A549 treated with dexamethasone at 1 μM for 4 hours (cell line): ENCODE measurements at places on chromosomes 4 and X. TPM values are rescaled to one million over a fixed set of nuclear protein-coding genes. Genes with fewer than 3 reads are reported as not detected.

MTNR1A gene
- 0.38 to 0.88 TPM (median 0.58 TPM) in 5 replicates for total RNA-seq

KCNIP4 gene
- total RNA-seq, result not detected in 5 replicates

UGT2A2 gene
- not detected in 5 replicates for total RNA-seq

DSPP gene
- total RNA-seq, result not detected in 5 replicates

FAT4 gene
- total RNA-seq, result 1.4 to 2.8 TPM (median 1.9 TPM) in 5 replicates

TLR8 gene
- total RNA-seq, result not detected in 5 replicates

AKAP4 gene
- total RNA-seq, result not detected in 5 replicates

SPIN2A gene
- total RNA-seq, result 0.09 to 0.16 TPM (median 0.11 TPM) in 4 of 5 replicates, not detected in the other

HELT gene
- 0.16 TPM in 1 of 5 replicates, not detected in the others for total RNA-seq

ODAPH gene
- 0.14 TPM in 1 of 5 replicates, not detected in the others for total RNA-seq

IQCM gene
- not detected in 5 replicates for total RNA-seq

GAR1 gene
- total RNA-seq, result 36.8 to 41.8 TPM (median 38.9 TPM) in 5 replicates

SYNPO2 gene
- 0.72 to 1.3 TPM (median 1.0 TPM) in 5 replicates for total RNA-seq

PAGE5 gene
- not detected in 5 replicates for total RNA-seq

EXOC1L gene
- not detected in 5 replicates for total RNA-seq

MFSD8 gene
- total RNA-seq, result 12.7 to 15.1 TPM (median 13.0 TPM) in 5 replicates

ADD1 gene
- total RNA-seq, result 71.6 to 97.8 TPM (median 93.6 TPM) in 5 replicates

TMEM154 gene
- total RNA-seq, result 0.03 to 0.20 TPM (median 0.09 TPM) in 4 of 5 replicates, not detected in the other

CT47B1 gene
- total RNA-seq, result not detected in 5 replicates

EPHA5 gene
- total RNA-seq, result 0.14 to 0.40 TPM (median 0.36 TPM) in 5 replicates

NPNT gene
- total RNA-seq, result 0.33 to 0.86 TPM (median 0.45 TPM) in 5 replicates
